ENCODE measurements at places on chromosomes 5 and 9.

GRCh38 chr9:8826281-8826680, 1026.7 kb upstream of the DMAC1 start:
- DNase-seq, result no peak

DNA sequence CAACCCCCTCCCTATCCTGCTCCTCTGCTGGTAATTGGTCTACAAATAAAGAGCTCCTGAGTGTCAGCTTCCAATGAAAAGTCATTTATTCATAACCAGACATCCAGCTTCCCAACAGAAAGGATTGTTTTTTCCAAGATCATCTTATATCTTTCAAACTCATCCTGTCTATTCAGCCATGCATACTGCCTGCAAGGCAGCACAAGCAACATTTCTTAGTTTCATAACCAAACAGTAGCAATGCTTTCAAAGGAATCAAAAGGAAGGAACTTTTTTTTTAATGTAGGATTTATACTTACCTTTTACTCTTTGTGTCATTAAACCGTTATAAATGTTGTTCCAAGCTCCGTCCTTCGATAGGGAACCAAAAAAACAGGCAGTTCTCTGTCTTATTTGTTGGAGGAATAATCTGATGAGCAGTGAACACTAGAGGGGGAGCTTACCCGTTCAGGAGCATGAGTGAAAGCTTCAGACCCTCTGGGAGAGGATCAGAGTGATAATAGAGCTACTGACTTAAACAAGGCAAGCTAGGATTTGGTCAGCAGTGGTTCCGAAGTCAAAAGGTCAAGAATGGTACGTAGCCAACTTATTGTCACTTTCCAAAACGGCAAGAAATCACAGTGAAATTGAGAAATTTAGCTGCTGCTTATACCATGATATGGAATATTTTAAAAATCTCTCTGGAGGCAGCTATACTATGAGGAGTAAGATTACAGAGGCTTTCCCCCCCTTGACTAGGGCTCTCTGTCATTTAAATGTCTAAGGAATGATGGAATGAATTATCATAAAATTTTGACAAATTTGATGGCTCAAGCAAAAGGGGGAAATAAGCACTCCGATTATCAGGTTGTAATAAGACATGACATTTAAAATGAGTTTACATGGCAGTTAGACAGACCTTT, 892.9 kb downstream of the NR2F1-AS1 start:
- no peak for DNase-seq

- DNase-seq, result no peak
Observed at GRCh38 chr9:114935119-114935518, 4.7 kb upstream of the TNFSF8 start.

- no peak for DNase-seq
Observed at GRCh38 chr5:142825378-142826089, 55.4 kb downstream of the ARHGAP26 start.

DNA sequence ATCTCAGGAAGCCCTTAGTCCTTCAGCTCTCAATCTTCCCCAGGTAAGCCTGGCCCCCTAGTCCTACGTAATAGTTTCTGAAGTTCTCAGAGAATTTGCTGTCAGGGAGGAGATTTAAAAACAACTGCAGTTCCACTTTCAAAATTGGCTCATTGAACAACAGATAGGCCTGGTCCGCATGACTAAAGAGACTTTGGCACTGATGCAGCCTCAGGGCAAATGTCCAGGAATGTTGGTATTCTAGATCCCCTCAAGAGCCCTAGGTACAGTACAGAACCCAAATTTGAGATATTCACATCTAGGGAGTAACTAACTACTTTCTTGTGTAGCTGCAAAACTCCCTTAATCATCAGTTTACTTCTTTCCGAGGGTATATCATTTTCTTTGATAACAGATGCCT, 162.8 kb downstream of the GABRG2 start:
- no peak for DNase-seq

- DNase-seq, result no peak
Observed at GRCh38 chr5:19531374-19531952, 456.5 kb downstream of the CDH18 start.

DNA sequence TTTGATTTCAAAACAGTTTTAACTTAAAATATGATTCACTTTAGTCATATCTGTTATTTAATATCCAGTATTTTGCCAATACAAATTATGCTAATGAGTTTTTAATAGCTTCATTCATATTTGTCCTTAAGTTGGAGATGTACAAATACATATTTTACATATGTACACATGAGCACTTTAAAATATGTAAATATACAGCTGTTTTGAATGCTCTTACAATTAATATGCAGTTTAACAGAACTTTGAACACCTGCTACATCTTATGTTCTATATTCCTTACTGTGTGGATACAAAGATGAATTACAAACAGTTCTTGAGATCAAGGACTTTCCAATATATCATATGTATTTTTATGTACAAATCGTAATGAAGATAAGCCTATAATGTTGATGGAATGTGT, 74.0 kb downstream of the CHSY3 start:
- no peak for DNase-seq

DNA sequence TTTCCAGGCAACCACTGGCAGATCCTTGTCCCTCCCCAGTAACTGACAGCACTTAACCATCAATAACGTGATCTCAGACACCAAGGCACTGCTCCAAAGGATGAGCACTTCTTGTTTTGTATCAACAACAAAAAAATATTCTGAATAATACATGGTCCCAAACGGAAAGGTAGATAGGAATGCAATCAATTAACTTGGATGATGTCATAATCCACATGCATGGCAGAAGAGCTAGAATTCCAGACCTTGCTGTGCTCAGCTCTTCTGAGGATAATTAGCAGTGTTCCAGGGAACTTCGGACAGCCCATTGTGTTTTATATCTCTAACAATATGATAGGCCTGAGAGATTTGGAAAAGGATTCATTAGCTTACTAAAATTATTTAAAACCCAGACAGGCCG, 288.4 kb upstream of the PCSK5 start:
- no peak for DNase-seq

- no peak for DNase-seq
Observed at GRCh38 chr5:150116667-150117400, 30.5 kb upstream of the CSF1R start.

GRCh38 chr5:97559827-97560598, 377.0 kb upstream of the RIOK2 start:
- DNase-seq, result no peak

GRCh38 chr5:32511776-32512374, 67.3 kb upstream of the ZFR start:
- no peak for DNase-seq

DNA sequence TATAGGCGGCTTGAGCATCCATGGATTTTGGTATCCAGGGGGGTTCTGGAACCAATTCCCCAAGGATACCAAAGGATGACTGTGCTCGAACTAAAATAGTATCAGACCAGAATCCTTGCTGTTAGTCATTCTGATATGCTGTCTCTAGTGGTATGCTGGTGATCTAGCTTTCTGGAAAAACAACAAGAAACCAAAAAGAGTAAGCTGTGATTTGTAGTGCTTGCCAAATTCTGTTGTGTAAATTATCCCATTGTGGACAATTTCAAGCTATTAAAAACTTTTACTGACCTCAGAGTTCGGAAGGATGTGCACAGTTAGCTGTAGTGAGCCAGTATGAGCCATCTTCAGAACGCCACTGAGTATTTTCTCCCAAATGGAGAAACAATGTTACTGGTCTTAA, 99.0 kb upstream of the FBN2 start:
- DNase-seq, result no peak

DNA sequence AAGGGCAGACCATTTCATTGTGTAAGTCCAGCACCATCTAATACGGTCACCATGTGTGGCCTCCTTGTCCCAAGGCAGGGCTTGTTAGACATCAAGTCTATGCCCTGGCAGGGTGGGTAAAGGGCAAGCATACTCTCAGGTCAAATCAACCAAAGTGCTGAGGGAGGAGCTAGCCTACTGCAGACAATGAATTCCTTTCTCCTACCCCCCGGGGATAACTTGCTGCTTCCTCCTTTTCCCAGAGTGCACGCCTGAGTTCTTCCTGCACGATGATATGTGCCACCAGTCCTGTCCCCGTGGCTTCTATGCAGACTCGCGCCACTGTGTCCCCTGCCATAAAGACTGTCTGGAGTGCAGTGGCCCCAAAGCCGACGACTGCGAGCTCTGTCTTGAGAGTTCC, 71.4 kb downstream of the RFK start:
- no peak for DNase-seq

DNA sequence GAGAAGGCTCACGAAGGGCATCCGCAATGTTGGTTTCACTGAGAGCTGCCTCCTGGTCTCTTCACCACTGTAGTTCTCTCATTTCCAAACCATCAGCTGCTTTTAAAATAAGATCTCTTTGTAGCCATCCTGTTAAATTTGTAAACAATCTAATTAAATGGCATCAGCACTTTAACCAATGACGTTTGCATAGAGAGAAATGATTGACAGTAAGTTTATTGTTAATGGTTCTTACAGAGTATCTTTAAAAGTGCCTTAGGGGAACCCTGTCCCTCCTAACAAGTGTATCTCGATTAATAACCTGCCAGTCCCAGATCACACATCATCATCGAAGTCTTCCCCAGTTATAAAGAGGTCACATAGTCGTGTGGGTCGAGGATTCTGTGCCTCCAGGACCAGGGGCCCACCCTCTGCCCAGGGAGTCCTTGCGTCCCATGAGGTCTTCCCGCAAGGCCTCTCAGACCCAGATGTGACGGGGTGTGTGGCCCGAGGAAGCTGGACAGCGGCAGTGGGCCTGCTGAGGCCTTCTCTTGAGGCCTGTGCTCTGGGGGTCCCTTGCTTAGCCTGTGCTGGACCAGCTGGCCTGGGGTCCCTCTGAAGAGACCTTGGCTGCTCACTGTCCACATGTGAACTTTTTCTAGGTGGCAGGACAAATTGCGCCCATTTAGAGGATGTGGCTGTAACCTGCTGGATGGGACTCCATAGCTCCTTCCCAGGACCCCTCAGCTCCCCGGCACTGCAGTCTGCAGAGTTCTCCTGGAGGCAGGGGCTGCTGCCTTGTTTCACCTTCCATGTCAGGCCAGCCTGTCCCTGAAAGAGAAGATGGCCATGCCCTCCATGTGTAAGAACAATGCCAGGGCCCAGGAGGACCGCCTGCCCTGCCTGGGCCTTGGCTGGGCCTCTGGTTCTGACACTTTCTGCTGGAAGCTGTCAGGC, 16.6 kb downstream of the SQSTM1 start:
- no peak for DNase-seq

DNA sequence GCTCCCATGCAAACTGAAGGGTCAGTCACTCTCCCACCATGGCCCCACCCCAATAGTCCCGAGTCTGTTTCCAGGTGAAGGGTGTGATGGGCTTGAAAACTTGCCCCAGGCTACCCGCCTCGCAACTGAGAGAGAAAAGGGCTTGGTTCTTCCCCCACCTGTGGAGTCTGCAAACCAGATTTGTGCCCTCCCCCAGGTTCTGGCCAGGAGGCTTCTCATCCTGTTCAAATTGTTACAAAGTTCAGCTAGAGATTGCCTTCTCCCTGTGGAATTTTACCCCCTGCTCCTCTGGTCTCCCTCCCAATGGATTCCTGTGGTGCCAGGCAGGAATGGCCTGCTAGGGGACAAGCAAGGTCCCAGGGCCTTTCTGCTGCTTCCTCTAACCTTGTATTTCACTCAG, 93.1 kb upstream of the ACO1 start:
- DNase-seq, result no peak

DNA sequence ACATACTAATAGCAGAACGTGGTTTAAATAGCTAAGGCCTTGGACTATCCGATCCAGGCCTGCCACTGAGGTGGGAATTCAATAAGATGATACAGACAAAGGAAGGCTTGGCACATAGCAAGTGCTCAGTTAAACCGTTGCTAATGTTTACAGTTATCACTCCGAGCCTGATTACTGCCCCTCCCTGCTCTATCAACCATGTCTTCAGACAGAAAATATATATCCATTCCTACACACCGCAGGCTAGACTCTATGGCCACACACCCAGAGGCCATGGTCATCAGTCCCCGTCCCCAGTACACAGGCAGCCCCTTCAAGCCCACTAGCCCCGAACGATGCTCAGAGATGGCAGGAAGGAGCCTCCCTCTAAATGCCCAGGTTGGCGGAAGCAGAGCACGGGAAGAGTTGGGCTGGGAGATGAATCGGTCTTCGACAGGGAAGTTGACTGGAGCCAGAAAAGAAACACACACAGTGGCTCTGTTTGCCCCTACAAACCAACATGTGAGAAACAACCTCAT, 49.7 kb upstream of the STXBP1 start:
- no peak for DNase-seq

DNA sequence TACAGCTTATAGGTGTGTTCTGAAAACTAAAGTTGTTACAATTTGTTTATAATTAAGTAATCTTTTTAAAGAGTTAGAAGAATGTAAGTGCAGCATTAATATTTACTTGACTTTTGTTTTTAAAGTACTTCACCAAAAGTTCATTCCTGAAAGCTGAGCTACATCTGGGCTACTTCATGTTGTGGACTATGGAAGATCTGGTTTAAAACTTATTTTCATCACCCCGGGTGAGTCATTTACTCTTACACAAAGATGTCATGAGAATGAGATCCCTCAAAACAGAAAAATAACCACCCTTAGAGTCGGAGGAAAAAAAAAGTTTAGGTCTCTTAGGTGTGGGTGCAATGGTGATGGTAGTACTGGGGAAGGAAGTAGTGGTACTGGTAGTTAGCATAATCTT, 5.1 kb downstream of the POU5F2 start:
- no peak for DNase-seq

DNA sequence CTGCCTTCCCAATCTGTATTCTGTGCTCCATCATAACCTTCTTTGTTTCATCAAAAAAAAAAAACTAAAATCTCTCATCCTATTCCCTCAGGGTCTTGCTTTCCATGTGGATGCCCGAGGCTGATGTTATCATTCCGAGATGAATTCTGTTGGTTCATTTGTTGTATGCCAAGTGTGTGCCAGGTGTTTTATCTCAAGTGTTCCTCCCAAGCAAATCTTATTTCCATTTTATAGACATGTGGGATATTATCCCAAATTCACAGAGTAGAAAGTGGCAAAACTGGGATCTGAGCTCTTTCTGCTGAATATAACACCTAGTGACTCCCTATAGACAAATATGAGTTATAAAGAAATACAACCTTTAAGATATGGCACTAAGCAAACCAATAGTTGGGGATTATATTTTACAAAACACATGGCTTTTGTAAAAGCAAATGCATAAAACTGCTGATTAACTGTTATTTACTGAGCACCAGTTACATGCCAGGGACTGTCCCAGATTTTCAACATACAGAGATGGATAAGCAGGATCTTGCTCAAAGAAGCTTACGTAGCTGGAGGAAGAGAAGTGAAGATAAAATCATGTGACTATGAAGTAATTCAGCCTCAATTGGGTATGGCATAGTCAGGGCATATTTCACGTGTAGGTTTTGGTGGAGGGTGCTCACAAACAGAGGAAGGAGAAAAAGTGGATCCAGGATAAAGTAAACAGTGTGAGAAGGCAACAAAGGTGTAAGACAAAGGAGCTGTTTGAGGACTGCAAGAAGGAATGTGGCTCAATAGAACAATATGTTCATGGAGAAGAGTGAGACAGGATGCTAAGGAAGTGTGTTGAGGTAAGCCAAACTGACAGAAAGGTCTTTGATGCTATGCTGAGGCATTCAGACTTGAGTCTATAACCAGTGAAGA, 143.3 kb upstream of the ADAMTSL1 start:
- no peak for DNase-seq

GRCh38 chr5:38961691-38962090, 112.5 kb downstream of the RICTOR start:
- DNase-seq, result no peak

- no peak for DNase-seq
Observed at GRCh38 chr9:134680393-134681060, 38.9 kb downstream of the COL5A1 start.

GRCh38 chr9:97076238-97076637, 37.3 kb upstream of the CTSV start:
- DNase-seq, result no peak
